ENCODE measurements at places on chromosomes 11 and 22. TPM values are rescaled to one million over a fixed set of nuclear protein-coding genes. Genes with fewer than 3 reads are reported as not detected.

The TMPRSS4 gene
- 1.5 TPM for total RNA-seq

The MFRP gene
- total RNA-seq, result not detected

GRCh38 chr11:21179770-21180169, 510.4 kb downstream of the NELL1 start:
- no peak overlapping the region for H3K27ac ChIP-seq
- no peak overlapping the region for H3K4me3 ChIP-seq
- no peaks in the 10 kb centered on the region for H3K36me3 ChIP-seq
- DNase-seq, result no peak
- H3K4me1 ChIP-seq, result no peaks in the 10 kb centered on the region

The SCYL1 gene
- 104 TPM for total RNA-seq

The OR52A1 gene
- total RNA-seq, result not detected

Data from HCT116 (cell line).